Left ventricle myocardium superior (tissue), 1 donor: ENCODE measurements at places on chromosomes 16 and 17. TPM values are rescaled to one million over a fixed set of nuclear protein-coding genes. Genes with fewer than 3 reads are reported as not detected.

The CDYL2 gene
- total RNA-seq, result 2.9 TPM

The SYCE1L gene
- total RNA-seq, result 2.1 TPM

The ITGB4 gene
- 8.8 TPM for total RNA-seq

The SLC5A10 gene
- not detected for total RNA-seq

The FBXO31 gene
- 71.7 TPM for total RNA-seq

The CASKIN2 gene
- 36.6 TPM for total RNA-seq

The CBX2 gene
- total RNA-seq, result 2.9 TPM

The SLC35G6 gene
- not detected for total RNA-seq

The TTC19 gene
- total RNA-seq, result 25.1 TPM

The MRPL12 gene
- total RNA-seq, result 184 TPM

The ARL5C gene
- total RNA-seq, result not detected
